ENCODE measurements at places on chromosomes 4 and X. TPM values are rescaled to one million over a fixed set of nuclear protein-coding genes. Genes with fewer than 3 reads are reported as not detected.

The NSG1 gene
- total RNA-seq: 0.86 TPM

The USP17L27 gene
- not detected for total RNA-seq

The IL2RG gene
- not detected for total RNA-seq

The TEX13C gene
- total RNA-seq: not detected

The HPGDS gene
- not detected for total RNA-seq

The COL25A1 gene
- not detected for total RNA-seq

The LCORL gene
- 16.8 TPM for total RNA-seq

The ZDHHC9 gene
- total RNA-seq: 33.5 TPM

The EMCN gene
- 0.22 TPM for total RNA-seq

The CCDC120 gene
- total RNA-seq: not detected

The CT45A3 gene
- total RNA-seq: not detected

- no peak for DNase-seq
Measured at GRCh38 chr4:149176039-149176438, 639.6 kb downstream of the IQCM start.

GRCh38 chr4:22490718-22491315 lies 25.0 kb downstream of the ADGRA3 start:
- no peak for DNase-seq

- no peak for DNase-seq
Measured at GRCh38 chr4:66691101-66691500, 854.2 kb downstream of the CENPC start.

DNA sequence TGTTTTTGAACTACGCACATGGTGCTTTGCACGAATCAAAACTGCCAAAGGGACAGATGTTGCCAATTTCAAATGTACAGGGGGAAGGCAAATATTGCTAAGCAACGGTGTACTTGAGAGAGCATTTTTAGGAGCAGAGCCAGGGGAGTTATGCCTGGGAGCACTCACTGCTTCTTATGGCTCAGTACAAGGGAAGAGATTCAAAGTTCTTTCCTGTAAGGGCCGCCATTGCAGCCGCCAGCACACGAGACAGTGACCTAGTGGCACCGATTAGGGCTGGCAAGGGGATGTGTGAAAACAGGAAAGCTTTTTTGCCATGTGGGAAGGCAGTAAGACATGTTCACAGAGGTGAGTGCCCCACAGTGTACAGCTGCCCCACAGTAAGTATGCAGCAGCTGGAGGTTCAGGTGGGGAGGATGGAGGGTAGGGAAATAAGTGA lies 133.8 kb downstream of the AFF1 start:
- no peak for DNase-seq

DNA sequence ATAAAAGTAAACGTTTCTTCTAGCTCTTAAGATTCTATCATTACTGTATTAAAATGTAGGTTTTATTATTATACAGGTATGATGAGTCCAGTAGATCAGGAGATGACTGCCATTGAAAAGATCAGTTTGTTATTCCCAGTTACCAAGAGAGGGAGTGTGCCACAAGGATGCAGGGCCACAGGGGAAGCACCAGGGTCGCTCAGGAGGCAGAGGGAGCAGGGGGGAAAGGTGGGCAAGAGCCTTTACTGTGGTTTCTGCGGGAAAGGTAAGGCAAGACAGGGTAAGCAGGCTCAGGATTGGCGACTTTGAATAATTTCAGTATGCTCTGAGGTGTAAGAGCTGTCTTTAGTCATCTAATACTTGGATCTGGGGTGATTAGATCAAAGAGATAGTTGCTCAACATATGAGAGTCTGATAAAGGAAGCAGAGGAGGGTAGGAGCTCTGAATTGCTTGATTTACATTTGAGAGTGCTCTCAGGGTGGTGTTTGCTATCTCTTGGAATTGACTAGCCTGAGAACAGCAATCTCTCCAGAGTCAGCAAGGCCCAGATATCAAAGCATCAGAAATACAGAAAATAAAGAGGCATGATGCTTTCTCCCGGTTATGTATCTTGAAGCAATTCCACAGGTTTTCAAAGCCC lies 86.0 kb downstream of the NDST3 start:
- DNase-seq: no peak

GRCh38 chr4:184268584-184269160 lies 51.0 kb upstream of the ENPP6 start:
- DNase-seq: peak; percentile 19

- DNase-seq: no peak
Measured at GRCh38 chrX:39309721-39310152, 508.5 kb downstream of the MID1IP1 start.

GRCh38 chrX:333611-334311 lies 15.2 kb upstream of the GTPBP6 start:
- DNase-seq: no peak

GRCh38 chr4:4440333-4441061 lies 53.6 kb downstream of the NSG1 start:
- DNase-seq: no peak

DNA sequence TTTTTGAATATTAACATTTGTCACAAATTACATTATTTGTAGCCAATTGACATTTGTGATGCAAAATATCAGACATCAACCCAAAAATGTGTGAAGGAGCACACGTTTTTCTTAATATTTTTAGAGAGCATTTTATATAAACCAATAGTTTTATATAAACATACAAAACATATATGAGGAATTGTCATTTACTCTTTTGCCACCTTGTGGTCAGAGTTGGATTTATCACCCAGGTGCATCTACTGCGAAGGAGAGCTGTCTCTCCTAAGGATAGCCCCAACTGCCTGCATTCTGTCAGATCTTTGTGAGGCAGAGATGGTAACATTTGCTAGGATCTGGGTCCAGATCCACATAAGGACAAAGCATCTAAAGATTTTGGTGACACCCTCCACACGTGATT lies 2.5 kb upstream of the USP27X start:
- DNase-seq: peak; percentile 42

GRCh38 chrX:124239324-124239723 lies 93.1 kb upstream of the TEX13D start:
- DNase-seq: no peak

DNA sequence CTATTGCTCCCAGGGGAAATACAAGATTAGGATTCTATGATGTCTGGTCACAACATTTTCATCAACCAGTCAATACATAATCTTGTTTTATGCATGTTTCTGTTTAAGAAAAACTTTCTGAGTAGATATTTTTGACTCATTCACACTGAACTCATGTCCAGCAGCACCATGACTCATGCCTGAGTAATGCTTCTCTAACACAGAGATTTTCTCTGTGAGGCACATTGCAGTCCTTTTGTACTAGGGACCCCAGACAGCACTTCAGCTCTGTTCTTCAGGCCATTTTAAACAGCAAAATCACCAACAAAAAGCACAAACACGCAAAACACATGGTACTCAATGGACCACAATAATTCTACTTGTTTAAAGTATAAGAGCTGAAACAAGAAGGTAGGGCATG lies 83.6 kb downstream of the MXRA5 start:
- DNase-seq: peak; percentile 87

DNA sequence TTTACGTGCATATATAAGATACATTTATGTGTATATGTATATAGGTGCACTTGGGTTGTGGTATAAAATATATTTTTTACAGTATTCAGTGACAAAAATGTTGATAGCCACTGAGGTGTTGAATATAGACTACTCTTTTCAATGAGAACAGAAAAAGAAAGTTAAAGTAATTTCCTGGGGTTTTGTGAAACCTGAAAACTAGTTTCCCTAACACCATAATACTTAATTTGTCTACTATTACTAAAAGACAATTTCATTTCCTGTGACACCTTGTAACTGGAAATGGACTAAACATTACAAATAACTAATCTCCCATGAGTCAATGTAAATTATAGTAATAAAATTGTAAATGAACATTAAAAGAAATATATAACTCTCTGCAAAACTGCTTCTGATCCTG lies 32.0 kb upstream of the MAP9 start:
- DNase-seq: no peak

GRCh38 chrX:1391707-1392375 lies at the start of gene SLC25A6:
Gene SLC25A6, minus strand, starts transcription at chrX:1392113. Its CDS starts 104 bp downstream, at chrX:1392009.
- peak; percentile 99 for DNase-seq

DNA sequence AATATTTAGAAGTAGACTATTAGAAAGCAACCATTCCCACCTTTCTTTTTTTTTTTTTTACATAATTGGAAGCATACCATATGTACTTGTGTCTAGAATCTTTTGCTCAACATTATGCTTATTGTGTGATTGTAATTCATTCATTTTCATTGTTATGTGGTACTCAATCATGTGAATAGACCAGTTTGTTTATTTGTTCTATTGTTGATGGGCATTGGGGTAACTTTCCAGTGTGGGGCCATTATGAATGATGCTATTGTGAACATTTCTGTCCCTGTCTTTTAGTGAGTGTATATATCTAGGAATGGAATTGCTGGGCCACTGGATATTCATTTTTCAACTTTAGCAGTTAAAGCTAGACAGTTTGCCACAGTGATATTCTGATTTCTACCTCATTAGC lies 62.5 kb upstream of the MCUB start:
- DNase-seq: no peak

DNA sequence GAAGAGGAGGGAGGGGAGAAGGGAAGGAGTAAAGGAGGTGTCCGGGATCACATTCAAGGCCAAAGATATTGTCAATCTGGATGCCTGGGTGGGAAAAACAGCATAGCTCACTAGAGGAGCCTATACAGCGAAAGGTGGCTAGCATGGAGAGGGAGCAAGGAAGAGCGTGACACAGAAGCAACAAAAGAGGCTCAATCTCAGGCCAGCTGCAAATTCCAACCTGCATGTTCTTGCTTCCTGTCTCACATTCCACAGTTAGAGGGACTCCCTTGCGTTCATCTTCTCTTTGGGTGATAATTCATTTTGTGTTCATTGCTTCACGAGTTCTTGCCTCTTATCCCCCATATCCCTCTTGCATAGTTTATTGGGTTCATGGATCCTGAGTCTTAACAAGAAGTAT lies 3.0 kb upstream of the CLNK start:
- no peak for DNase-seq

GRCh38 chr4:78665216-78665770 lies 110.9 kb upstream of the BMP2K start:
- DNase-seq: no peak

- DNase-seq: peak; percentile 58
Measured at GRCh38 chrX:22800806-22801205, 199.0 kb upstream of the DDX53 start.

- DNase-seq: no peak
Measured at GRCh38 chr4:122139139-122139538, 13.0 kb upstream of the BLTP1 start.

GRCh38 chr4:113945906-113946305 lies 33.5 kb downstream of the ARSJ start:
- peak; percentile 72 for DNase-seq

- peak; percentile 85 for DNase-seq
Measured at GRCh38 chr4:71187404-71188155, 151.2 kb upstream of the SLC4A4 start.

- DNase-seq: peak; percentile 27
Measured at GRCh38 chr4:113665036-113665435, 96.5 kb downstream of the CAMK2D start.

DNA sequence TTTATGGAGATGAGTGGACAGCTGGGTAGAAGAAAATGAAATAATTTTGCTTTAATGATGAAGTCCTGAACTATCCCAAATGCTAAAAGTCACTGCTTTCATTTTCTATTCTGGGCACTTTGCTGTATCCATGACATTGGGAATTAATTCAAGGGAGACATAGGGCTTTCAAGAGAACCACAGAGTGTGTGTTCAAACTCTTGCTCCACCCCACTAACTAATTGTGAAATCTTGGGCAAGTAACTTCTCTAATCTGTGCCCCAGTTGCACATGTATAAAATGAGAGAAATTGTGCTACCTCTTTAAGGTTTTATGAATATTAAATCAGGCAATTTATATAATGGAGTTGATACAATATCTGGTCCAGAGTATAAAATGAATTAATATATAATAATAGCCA lies 1422.0 kb downstream of the ADGRL3 start:
- no peak for DNase-seq

DNA sequence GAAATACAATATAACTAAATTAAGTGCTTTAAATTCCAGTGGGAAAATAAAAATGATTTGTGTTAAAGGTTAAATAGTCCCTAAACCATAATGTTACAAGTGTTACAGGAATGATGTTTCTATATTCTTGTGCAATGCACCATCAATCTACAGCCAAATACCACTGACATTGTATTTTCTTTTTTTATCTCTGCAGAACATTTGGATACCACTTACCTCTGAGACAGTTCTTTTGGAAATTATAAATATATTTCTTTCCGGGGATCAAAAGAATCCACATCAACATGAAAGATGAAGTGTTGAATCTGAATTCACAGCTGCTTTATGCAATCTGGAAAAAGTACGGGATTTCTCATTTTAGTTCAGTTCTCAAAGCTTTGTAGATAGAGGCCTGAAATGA lies 518.3 kb upstream of the AGA start:
- no peak for DNase-seq

GRCh38 chrX:1102786-1103185 lies 109.7 kb downstream of the CRLF2 start:
- DNase-seq: no peak

GRCh38 chr4:118036336-118036735 lies 2.0 kb downstream of the NDST3 start:
- no peak for DNase-seq

GRCh38 chr4:167185465-167185864 lies 48.8 kb downstream of the SPOCK3 start:
- no peak for DNase-seq

DNA sequence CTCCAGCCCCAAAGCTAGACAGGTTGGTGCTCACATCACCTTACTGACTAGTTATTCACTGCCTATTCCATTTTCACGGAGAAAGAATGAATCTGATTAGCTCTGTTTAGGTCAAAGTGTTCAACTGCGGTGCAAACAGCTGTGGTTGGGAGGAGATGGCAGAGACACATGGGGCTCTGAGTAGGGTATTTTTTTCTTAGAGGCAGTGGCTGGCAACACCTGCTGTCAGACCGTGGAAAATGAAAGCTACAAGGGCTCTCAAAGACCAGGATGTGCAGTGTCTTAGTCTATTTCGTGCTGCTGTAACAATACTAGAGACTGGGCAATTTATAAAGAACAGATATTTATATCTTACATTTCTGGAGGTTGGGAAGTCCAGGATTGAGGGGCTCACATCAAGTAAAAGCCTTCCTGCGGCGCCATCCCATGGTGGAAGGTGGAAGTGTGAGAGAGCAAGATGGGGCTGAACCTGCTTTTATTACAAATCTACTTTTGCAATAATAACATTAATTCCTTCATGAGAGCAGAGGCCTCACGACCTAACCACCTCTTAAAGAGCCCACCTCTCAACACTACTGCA lies 10.6 kb downstream of the NYX start:
- peak; percentile 5 for DNase-seq

GRCh38 chrX:37895795-37896510 lies 48.6 kb upstream of the DYNLT3 start:
- DNase-seq: no peak

DNA sequence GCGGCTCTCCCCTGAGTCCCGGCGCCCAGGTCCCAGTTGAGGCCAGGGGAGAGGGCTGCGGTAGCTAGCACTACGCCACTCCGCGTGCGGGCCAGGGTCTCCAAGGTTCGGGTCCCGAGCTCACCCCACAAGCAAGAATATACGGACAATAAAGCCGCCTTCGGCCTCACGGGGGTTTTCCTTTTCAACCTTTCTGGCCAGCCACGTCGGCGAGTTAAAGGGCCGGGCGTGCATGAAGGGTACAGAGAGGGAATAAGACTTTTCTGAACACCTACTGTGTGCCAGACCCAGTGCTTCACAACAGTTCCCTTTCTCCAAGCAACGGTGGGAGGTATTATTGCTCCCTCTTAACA lies 138.5 kb upstream of the ZIC3 start:
- DNase-seq: no peak

GRCh38 chr4:39526765-39527295 lies 409 bp downstream of the UGDH start:
- no peak for DNase-seq

GRCh38 chr4:67055319-67055718 lies 490.0 kb downstream of the CENPC start:
- no peak for DNase-seq

- no peak for DNase-seq
Measured at GRCh38 chr4:82415922-82416365, 14.3 kb downstream of the HNRNPDL start.
